NCI-H774 (cell line): ENCODE measurements at places on chromosomes 3 and 15.
A peak's percentile ranks its signal among the peaks of the same experiment; 100 is the strongest.

DNA sequence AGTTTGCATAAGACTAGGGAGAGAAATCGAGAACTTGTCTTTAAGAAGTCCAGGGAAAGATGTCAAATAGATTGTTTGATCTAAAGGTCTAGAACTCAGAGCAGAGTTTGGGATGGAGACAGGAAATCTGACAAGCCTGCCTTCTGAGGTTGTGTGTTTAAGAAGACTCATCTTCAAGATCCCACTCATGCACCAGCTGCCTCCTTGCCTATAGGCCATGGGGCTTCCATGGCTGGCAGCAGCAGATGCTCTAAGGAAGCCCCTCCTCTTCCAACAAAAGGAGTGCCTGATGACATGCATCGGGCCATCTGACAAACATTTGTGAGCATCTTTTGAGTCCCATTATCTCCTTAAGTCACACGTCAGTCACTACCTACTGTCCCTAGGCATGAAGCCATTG, 47.4 kb downstream of the WNT5A start:
- DNase-seq, result no peak

- no peak for DNase-seq
These were observed 44.2 kb downstream of the GSK3B start for GRCh38 chr3:120049881-120050539.

DNA sequence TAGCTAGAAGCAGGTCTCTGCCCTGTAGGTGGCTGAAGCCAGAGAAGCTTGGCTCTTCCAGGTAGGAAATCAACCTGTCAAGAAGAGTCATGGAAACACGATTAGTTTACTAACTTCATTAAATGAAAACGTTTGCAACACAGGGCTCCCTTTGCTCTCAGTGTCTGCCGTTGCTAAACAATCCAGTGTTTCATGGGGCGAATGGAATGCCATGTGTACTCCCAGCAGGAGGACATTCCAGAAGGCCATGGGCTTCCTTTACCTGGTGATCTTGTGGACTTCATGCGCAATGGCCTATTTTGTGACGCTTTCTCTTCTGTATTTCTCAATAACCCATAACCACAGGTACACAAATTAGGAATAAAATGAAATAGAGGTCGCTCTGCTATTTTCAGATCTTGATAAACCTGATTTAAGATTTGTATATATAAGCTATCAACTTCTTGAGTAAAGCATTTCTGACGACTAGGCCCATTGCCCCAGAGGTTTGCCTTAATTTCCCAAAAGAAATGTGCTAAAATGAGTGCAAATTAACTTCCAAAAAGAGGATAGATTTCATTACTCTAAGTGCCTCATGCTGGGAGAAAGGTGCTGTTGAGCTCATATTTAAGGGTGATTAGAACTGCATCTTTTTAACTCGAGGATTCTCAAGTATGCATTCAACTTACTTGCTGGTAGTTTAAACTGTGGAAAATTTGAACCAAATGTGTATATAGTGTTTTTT, 171.0 kb downstream of the EPHA3 start:
- no peak for DNase-seq

GRCh38 chr3:127482216-127483004, 108.1 kb downstream of the TPRA1 start:
- DNase-seq, result no peak

- no peak for DNase-seq
These were observed 229.0 kb downstream of the GAP43 start for GRCh38 chr3:115852278-115852677.

DNA sequence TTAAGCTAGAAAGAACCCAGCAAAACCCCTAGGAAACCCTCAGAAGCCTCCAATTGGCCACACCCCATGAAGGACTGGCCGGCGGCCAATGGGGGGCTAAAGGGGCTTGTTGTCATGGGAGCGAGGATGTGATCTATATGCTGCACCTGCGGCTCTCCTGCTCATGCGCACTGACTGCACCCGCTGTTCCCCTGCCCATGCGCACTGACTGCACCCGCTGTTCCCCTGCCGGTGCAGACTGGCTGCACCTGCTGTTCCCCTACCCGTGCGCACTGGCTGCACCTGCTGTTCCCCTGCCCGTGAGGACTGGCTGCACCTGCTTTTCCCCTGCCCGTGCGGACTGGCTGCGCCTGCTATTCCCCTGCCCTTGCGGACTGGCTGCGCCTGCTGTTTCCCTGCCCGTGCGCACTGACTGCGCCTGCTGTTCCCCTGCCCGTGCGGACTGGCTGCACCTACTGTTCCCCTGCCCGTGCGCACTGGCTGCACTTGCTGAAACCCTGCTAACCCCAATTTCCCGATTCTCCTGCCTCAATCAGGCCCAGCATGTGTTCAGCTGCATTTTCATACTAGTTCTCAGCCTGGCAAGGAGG, 16.8 kb upstream of the MCCC1 start:
- DNase-seq, result peak; percentile 100

DNA sequence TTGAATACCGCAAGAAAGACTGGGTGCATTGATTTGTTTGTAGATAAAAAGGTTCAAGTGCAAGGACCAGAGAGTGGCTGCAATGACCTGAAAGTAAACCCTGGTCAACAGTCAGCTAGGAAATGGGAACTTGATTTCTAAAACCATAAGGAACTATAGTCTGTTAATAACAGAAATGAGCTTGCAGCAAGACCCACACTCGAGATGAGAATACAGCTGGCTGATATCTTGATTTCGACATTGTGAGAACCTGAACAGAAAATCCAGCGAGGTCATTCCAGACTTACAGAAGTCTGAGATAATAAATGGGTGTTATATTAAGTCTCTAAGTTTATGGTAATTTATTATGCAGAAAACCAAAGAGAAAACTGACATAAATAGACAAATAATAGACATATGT, 177.3 kb downstream of the NFKBIZ start:
- DNase-seq, result no peak

- DNase-seq, result no peak
These were observed 233.0 kb downstream of the CD47 start for GRCh38 chr3:107857854-107858253.
